ENCODE measurements at places on chromosomes 11 and 22.
A peak's percentile ranks its signal among the peaks of the same experiment; 100 is the strongest.

- no peak for DNase-seq
Measured at GRCh38 chr11:21174781-21175180, 505.4 kb downstream of the NELL1 start.

GRCh38 chr11:70504246-70505020 is 106.1 kb downstream of the CTTN start:
- DNase-seq: no peak

- no peak for DNase-seq
Measured at GRCh38 chr11:123179586-123179985, 15.5 kb downstream of the CLMP start.

GRCh38 chr22:19127329-19128008 is 3.6 kb upstream of the TSSK2 start:
- no peak for DNase-seq

DNA sequence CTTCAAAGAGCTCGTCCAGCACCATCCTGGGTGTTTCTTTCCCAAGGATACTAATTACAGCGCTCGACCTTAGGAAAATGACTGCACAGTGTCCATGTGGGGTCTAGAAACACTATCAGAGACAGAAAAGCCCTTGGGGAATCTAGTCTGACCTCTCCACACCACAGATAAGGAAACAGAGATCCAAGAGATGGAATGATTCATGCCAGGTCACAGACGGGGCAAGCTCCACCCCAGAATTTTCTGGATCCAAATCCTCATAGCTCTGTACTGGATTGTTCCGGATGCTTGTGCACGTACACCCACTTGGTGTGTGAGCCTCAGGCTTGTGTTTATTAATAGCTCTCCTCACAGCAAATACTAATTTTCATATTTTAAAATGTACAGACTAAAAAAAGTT is 11.3 kb downstream of the ABTB2 start:
- DNase-seq: no peak

DNA sequence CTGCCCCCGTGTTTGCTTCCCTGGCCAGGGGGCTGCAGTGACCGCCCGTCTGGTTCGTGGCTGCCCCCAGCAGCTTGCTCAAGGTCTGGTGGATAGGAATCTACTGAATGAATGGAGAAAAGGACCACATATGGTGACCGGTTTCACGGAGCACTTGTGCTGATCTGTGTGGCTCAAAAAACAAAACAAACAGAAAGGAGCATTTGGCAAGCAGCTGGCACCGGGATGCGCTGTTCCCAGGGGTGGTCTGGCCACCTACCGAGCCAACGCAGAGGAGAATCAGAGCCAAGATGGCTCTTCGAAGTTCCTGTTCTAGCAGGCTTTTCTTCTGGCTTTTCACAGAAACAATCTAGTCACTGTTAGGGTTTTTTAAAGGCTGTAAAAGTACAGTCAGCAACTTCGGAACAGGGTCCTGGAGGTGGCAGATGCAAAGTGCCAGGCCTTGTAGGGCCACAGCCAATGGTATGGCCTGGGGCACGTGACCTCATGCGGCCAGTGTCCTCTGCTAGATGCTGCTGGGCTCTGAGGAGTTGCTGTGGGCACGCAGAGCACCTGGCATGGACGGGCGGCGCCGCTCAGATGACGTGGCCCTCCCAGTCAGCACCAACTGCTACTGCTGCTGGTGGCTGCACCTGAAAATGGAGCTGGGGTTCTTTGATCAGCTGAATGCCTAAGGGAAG is 27.3 kb upstream of the PACSIN2 start:
- DNase-seq: no peak

- DNase-seq: no peak
Measured at GRCh38 chr22:26646158-26646557, 11.2 kb upstream of the MIAT start.

- DNase-seq: no peak
Measured at GRCh38 chr11:124762624-124763155, 600 bp upstream of the ESAM start.

GRCh38 chr22:27801616-27802345 is at the start of gene MN1:
Gene MN1, minus strand, starts transcription at chr22:27801756. Its CDS starts 1,213 bp downstream, at chr22:27800543.
- DNase-seq: peak; percentile 56

DNA sequence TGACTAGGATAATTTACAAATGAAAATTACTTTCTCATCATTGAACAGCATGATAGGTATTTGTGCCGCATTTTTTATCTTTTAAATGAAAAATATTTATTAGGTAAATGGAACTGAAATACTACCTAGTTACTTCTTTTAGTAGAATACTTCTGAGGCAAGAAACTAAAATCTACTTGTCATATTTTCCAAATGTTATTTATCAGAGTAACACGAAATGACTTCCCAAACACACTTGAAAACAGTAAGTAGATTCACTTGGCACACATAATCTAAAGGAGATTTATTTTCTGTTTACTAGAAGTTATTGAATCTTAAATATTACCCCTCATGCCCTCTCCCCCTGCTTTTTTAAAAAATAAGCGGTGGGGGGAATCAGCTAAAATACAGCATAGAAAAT is 2.3 kb downstream of the QSER1 start:
- DNase-seq: no peak

All from naive thymus-derived CD8-positive, alpha-beta T cell (primary cell).